ENCODE measurements at places on chromosomes 3 and 15. TPM values are rescaled to one million over a fixed set of nuclear protein-coding genes. Genes with fewer than 3 reads are reported as not detected.

ADAMTSL3 gene
- under 0.01 TPM for total RNA-seq

GRCh38 chr3:40308725-40309417 is 636 bp upstream of the EIF1B start:
- no peaks in the 10 kb centered on the region for H3K27me3 ChIP-seq
- H3K4me3 ChIP-seq = peak overlapping the region; percentile 44
- H3K4me1 ChIP-seq = 0 out of 2 replicates have a peak, but pooled peaks cover 2% of the 10 kb centered on the region
- no peak for DNase-seq
- peaks cover 8% of the 10 kb centered on the region for H3K36me3 ChIP-seq

DNA sequence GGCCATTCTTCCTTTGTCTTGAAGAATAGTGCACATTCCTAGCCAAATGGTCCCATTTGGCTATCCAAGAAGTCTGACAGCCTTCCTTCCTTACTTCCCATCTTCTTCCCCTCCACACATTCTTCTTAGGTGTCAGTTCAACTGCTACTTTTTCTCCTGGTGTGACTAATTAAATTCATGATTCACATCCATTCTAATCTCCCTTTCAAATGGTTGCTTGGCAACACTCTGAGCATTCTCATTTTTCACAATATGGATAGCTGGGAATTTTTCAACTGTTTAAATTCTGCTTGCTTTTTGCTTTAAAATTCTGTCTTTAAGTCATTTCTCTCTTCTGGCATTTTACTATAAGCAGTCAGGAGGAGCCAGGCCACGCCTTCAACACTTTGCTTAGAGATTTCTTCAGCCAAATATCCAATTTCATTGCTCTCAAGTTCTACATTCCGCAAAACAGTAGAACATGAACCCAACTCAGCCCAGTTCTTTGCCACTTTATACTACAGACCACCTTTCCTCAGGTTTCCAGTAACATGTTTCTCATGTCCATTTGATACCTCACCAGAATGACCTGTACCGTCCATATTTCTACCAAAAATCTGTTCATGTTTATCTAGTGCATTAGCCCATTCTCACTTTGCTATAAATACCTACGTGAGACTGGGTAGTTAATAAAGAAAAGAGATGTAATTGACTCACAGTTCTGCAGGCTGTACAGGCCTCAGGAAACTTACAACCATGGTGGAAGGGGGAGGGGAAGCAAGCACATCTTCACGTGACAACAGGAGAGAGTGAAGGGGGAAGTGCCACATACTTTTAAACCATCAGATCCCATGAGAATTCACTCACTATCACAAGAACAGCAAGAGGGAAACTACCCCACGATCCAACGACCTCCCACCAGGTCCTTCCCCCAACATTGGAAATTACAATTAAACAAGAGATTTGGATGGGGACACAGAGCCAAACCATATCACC is 31.9 kb upstream of the MCF2L2 start:
- DNase-seq = no peak
- H3K36me3 ChIP-seq = no peaks in the 10 kb centered on the region
- no peak overlapping the region for H3K27ac ChIP-seq
- peaks cover 2% of the 10 kb centered on the region for H3K27me3 ChIP-seq

DNA sequence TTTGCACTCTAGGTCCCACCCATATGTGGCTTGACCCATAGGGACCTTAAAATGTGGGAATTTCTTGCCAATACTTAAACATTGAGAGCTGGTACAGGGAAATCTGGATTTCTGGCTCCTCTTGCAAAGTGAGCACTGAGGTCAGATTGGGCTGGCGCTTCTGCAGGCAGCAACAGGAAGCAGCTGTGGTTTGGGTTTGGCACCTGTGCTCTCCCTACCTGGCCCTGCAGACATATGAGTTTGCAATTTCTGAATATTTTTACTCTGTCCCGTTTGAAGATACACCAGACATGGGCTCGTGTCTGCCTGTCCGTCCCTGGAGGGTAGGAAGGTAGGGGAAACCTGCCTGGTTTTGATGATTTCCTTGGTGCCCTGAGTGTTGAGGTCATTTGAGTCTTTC is 74.8 kb upstream of the SEC13 start:
- no peak overlapping the region for H3K27ac ChIP-seq
- H3K27me3 ChIP-seq = peaks cover 40% of the 10 kb centered on the region
- no peak for DNase-seq
- peaks cover 3% of the 10 kb centered on the region for H3K4me1 ChIP-seq
- no peaks in the 10 kb centered on the region for H3K36me3 ChIP-seq

Data from IMR-90 (cell line).